ENCODE measurements at places on chromosomes 2 and 18.

DNA sequence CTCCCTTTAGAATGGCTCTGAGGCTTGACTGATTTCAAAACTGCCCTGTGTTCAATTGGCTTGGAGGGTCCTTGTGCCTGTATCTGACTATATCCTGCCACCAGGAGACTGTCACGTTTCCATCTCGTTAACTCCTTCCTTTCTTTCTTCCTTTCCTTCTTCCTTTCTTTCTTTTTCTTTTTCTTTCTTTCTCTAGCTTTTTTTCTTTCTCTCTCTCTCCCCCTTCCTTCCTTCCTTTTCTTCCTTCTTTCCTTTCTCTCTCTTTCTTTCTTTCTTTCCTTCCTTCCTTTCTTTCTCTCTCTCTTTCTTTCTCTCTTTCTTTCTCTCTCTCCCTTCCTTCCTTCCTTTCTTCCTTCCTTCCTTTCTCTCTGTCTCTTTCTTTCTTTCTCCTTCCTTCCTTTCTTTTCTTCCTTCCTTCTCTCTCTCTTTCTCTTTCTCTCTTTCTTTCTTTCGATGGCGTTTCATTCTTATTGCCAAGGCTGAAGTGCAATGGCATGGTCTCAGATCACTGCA, 38.1 kb upstream of the EML6 start:
- DNase-seq, result no peak

DNA sequence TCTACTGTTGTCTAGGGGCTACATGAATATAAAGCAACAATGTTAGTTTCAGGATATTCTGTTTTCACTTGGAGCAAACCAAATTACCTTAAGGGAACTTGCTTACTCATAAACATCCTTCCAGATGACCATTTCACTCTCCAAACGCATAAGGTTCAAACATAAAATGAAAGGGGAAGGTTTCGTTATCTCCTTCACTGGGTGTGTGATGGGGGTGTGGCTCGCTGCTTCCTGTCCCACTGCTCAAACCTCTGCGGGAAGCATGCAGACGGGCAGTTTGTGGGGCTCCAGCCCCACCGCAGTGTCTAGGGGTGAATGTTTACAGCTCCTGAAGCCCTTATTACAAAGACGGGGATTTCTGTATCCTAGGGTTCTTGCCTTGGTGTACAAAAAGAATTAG, 1310.9 kb upstream of the TMEFF2 start:
- DNase-seq, result no peak

GRCh38 chr2:229539628-229540027, 174.7 kb downstream of the DNER start:
- peak; percentile 71 for DNase-seq

DNA sequence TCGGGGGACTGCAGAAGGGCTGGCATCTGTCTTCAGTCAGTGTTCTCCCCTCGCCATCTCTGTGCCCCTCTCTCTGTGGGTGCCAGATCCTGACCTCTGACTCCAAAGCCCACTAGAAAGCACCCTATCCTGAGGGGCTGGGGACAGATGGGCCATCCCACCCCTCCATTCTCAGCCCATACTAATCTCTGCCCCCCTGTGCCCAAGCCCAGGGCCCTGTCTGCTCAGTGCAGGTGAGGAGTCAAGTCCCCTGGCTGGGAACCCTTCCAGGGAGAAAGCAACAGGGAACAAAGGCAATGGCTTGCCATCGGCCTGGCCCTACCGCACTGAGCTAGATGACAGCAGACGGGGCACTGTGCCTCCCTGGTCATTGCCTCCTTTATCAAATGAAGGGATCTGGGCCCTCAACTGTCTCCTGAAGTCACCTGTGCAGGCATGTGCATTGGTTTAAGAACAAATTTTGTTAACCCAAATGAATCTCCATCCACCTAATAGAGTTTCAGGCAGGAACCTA, 42.7 kb upstream of the ID2 start:
- DNase-seq, result no peak

- no peak for DNase-seq
Measured at GRCh38 chr2:134252092-134252750, 1.7 kb upstream of the MGAT5 start.

DNA sequence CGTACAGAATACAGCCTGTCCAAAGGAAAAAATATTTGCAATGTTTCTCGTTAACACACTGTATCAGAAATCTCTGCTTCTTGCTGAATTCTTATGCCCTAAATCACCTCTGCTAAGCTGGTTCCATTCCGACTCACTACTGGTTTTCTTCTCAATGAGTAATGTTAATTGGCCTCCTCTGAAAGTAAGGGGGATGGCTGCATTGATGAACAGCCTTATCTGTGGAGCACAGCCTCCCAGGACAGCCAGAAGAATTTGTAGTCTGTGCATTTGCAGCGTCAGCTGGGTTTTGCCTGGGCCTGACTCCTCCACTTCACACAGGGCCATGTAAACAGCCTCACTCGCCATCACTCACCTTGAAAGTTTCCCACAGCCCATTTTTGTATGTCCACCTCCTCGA, 127.7 kb downstream of the RNF152 start:
- peak; percentile 80 for DNase-seq

- DNase-seq, result no peak
Measured at GRCh38 chr2:171910494-171910893, 11.8 kb upstream of the HAT1 start.

DNA sequence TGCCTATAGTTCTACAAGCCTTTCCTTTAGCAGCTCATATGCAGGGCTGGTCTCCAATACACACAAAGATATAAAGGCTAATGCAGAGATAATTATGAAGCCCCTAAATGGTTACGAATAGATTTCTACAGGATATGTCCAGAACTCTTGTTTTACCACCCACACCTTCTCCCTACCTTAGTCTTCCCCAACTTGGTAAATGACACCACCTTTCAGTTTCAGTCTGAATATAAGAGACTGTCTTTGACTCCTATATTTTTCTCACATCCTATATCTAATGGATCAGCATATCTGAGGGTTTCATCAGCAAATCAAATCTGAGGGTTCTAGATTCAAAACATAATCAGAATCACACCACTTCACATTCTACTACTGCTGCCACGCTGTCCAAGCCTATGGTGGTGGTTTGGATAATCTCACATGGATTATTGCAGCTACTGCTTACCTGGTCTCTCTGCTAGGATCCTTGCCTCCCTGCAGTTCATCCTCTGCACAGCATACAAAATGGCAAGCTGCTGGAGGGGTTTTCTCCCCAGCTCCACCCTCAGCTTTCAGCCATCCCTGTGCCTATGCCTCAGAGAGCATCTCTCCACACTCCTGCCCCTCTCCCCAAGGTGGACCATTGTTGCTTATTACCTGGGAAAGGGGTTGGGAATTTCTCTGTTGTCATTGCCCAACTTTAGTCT, 178.0 kb upstream of the SPOPL start:
- DNase-seq, result no peak

- peak; percentile 24 for DNase-seq
Measured at GRCh38 chr2:73284296-73285158, at the start of gene FBXO41. FBXO41 (minus strand) TSS chr2:73284478; CDS start chr2:73269630, 14,848 bp downstream.

DNA sequence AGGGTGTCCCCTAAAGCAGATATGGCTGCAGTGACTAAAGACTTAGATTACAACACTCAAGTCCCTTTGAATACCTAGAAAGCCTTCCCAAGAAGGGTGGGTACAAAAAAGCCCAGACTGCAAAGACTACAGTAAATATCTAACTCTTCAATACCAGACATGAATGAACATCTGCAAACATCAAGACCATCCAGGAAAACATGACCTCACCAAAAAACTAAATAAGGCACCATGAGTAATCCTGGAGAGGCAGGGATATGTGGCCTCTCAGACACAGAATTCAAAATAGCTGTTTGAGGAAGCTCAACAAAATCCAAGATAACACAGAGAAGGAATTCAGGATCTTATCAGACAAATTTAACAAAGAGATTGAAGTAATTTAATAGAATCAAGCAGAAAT, 138.2 kb upstream of the OTOS start:
- no peak for DNase-seq

DNA sequence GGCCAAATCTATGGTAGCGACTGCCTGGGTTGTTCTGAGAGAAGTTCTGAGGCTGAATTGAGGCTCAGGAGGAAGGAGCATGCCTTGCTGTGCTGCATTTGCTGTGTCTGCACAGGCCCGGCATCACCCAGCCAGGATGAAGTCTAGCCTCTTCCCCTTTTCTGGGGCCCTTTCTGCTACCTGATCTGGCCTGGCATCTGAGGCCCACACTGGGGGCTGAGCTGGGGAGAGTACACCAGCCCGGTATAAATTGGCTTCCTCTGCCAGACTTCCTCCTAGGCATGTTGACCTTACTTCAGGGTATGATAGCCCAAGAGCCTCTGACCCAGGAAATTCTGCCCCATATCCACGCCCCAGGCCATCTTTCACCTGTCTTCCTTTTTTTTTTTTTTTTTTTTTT, 30.0 kb downstream of the MRPL35 start:
- no peak for DNase-seq

DNA sequence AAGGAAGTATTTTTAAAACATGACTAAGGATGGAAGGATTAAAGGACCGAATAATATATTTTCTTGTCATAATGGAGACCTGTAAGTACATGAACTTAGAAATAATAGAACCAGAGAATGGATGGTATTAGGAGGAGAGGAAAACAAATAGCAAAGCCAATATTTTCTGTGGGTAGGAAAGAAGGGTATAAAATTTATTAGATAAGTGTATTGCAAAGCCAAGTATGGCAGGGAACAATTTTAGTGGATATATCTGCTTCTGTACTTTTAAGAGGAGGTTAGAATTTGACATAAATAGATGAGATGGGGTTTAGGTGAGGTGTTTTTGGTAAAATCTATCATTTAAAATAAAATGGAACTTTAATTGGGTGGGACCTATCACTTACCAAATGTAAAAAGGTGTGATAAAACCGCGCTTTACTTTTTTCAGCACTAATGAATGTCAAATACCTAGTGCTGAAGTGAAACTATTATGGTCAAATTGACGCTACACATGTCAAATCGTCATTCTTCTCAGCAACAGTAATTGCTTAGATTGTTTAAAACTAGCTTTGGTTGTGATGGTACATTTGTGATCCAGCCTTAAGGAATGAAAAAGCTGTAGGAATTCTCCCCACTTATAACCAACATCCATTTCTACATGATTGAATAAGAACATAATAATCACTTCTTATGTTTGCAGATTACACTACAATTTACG, 78.1 kb upstream of the ZEB2 start:
- DNase-seq, result no peak

GRCh38 chr2:94874277-94874997, 3.2 kb downstream of the TEKT4 start:
- peak; percentile 8 for DNase-seq

DNA sequence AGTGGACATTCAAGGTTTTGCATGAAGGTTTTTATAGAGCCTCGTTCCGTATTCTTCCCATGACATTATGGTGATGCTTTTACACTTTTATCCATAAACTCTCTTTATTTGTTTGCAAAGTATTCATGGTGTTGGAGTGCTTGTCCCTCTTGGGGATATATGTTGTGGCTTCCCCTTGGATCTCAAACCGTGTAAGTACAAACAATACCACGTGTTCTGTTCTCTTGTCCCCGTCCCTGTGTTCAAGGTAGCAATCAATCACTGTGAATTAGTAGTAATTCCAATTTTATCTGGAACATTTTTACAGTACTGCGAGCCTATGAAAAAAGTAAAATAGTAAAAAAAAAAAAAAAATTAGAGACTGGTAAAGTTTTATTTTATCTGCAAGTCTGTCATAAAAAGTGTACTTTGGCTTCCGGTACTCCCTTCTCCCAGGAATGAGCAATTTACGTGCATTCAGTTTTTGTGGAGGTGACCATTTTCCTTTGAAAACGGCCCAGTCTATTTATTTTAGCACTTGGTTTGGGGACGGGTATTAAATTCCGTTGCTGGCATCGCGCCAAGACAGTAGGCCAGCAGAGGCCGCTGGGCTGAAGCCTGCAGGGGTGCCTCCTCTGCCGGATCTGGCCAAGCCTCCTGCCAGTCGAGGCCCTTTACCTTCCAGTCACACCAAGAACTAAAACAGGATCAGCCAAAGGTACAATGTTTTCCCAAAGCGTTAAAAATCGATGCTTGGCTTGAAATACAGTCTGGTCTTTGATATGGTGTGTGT, 175.7 kb downstream of the SOCS6 start:
- DNase-seq, result peak; percentile 65

- peak; percentile 65 for DNase-seq
Measured at GRCh38 chr2:133390156-133390555, 178.1 kb downstream of the NCKAP5 start.

DNA sequence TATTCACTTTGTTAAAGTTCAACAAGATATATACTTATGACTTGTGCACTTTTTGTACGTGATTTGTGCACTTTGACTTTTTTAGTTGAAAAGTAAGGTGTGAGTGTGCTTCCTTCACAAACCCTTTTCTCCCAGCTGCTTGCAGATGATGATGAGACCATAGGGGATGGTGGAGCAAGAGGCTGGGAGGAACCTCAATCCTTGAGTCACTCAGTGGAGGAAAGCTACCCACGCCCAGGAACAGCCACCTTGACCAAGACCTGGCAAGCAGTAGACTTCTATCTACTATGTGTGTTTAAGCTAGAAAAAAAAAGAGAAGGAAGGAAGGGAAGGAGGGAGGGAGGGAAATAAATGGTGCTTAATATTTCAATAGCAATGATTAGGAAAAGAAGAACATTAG, 25.2 kb upstream of the TAF1B start:
- DNase-seq, result no peak

GRCh38 chr2:128403814-128404708, 85.4 kb upstream of the HS6ST1 start:
- DNase-seq, result no peak

GRCh38 chr18:54465502-54465901, 107.8 kb downstream of the C18orf54 start:
- DNase-seq, result no peak

GRCh38 chr2:150124739-150125138, 362.7 kb downstream of the RND3 start:
- DNase-seq, result no peak

- DNase-seq, result no peak
Measured at GRCh38 chr2:119023534-119023933, 81.5 kb downstream of the MARCO start.

GRCh38 chr2:207617011-207617671, 8.1 kb downstream of the METTL21A start:
- DNase-seq, result peak; percentile 91

- peak; percentile 40 for DNase-seq
Measured at GRCh38 chr2:107325981-107326786, 440.2 kb upstream of the ST6GAL2 start.

GRCh38 chr2:128628996-128629395, 310.3 kb upstream of the HS6ST1 start:
- DNase-seq, result no peak

DNA sequence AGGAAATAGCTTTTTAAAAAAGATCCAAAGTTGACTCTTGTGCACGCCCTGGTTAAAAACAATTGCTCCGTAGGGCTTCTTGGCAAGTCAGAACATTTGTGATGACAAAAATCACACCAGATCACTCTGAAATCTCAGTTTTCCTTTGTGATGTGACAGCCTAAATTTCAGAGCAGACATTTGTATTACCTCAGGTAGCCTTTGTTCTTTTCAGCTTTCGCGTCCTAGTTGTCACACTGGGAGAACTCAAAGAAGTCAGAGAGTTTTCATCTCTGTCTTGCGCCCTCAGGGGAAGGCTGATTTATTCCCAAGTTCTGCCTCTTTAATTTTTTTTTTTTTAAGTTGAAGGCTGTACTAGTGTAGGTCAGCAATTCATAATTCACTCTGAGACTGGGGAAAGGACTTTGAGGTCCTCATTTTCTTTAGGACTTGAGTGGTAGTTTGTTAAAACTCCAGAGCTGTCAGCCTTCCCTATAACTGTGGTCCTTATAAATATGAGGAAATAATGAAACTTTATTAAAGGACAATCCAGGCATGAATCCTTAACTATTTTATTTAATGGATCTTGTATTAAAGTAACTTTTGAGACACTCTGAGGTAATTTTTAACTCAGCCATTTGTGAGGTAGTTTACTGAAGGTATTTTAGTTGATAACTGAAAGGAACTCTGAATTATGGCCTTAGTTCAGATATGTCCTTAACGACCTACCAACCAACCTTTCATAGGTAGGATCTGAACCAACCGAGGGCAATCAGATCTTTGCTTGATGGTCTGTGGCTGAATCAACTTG, 525.1 kb upstream of the FAM98A start:
- no peak for DNase-seq

Measured in iris pigment epithelial cell (primary cell).